Glutamatergic neuron (in vitro differentiated cells): ENCODE measurements at places on chromosomes 5 and 9. TPM values are rescaled to one million over a fixed set of nuclear protein-coding genes. Genes with fewer than 3 reads are reported as not detected.

Gene F2RL2
- total RNA-seq: not detected

GRCh38 chr9:113569472-113570060 is 106.0 kb downstream of the RGS3 start:
- DNase-seq: no peak

DNA sequence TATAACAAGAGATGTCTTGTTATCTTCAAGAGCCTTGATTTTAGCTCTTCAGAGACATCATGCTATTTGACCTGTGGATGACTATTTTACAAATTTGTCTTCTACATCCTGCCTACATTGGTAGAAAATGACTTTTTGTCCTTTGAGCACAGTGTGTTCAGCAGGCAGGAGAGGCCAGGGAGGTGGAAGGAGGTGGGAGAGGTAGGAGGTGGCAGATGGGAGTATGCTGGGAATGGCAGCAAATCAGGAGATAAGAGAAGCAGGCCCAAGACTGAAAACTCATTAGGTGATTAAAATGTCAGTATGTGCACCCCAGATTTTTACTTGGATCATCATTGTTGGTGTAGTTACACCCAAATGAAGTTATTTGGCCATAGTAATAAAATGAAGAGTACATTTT is 44.1 kb downstream of the PTPN3 start:
- no peak for DNase-seq

DNA sequence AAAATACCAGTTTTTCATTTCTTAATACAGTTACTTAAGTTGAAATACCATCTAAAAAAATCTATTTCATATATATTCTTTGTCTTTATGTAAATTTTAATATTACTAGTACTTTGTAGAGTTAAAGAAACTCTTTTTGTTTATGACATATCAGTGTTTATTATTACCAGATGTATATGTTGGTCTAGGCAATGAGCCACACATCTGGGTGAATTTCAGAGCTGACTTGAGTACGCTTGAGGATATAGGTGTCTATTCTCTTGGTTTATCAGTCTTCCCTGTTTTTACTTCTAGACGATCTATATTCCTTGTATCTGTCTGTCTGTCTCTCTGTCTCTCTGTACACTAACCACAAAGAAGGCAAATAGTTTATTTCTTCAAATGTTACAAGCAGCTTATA is 2.9 kb downstream of the SMAD5 start:
- DNase-seq: no peak

Gene WHRN
- total RNA-seq: 3.2 TPM

GRCh38 chr5:56717253-56717987 is 97.9 kb upstream of the MAP3K1 start:
- DNase-seq: no peak

DNA sequence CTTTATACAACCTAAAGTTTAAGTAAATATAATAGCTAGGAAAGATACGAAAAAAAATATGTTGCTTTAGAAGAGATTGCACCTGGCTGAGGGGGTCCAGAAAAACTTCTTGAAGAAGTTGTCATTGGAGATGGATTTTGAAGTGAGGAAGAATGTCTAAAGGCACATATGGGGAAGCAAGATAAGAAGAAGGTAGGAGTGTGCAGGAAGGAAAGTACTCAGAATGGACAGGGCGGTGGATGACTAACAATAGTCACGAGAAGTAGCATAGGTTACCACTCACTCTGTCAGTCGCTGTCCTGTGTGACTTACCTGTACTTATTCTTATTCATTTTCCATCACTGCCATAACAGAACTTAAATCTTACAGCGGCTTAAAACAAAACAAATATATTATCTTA is 251.6 kb downstream of the GRIA1 start:
- DNase-seq: no peak

GRCh38 chr9:136520053-136520540 is 25.8 kb downstream of the NOTCH1 start:
- no peak for DNase-seq

Gene PCDHGA3
- 10.4 TPM for total RNA-seq

Gene DCP2
- 117 TPM for total RNA-seq

Gene DOK3
- total RNA-seq: 29.2 TPM
